M059J (cell line): ENCODE measurements at places on chromosomes 13 and 19.

DNA sequence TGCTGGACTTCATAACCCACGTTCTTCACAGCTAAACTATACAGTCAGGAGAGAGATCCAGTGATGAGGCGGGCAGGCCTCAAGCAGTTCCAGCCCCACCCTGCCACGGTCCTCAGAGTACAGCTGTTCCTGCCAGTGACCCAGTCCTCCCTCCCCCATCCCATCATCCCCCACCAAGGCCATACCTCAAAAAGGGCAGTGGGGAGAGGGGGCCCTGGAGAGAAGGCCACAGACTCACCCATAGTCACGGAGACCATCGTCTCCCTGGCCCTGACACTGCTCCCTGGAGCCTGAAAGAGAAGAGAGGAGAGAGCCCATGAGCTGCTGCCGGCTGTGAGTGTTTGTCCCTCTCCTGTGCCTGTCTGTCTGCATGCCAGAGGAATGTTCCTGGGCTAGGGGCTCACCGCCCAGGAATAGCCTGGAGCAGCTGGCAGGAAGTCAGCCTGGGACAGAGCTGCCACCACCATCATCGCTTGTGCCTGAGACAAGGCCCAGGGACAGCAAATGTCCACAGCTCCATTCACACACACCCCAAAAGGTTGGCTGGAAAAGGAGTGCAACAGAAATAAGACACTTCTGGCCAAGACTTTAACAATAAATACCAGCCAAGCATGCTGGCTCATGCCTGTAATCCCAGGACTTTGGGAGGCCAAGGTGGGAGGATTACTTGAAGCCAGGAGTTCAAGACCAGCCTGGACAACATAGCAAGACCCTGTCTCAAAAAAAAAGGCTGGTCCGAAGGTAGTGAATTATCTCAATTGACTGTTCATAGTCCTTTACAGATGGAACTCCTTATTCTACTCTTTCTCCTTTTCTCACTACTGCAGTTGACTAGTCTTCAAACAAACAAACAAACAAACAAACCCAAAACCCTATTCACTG, 6.4 kb downstream of the C19orf47 start:
- DNase-seq, result no peak

- no peak for DNase-seq
Observed at GRCh38 chr13:106129993-106130392, 405.5 kb downstream of the EFNB2 start.

DNA sequence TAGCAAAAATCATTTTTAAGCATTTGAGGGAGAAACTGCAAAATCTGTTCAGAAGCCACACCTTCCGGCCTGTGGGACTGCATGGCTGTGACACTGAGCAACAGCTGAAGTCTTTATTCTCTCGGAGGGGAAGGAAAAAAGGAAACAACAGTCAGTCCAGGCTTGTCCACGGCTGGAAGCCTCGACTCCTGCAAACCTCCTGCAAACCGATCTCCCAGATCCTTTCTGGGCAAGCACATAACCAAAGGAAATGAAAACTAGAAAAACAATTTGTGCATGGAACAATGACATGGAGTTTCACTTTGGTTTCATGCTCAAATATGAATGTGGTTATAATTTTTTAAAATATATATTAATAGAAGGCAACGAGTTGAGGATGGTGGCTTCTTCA, 1.0 kb downstream of the COL4A1 start:
- DNase-seq, result peak; percentile 46

GRCh38 chr13:52810011-52810410, 38.4 kb downstream of the PCDH8 start:
- peak; percentile 15 for DNase-seq

DNA sequence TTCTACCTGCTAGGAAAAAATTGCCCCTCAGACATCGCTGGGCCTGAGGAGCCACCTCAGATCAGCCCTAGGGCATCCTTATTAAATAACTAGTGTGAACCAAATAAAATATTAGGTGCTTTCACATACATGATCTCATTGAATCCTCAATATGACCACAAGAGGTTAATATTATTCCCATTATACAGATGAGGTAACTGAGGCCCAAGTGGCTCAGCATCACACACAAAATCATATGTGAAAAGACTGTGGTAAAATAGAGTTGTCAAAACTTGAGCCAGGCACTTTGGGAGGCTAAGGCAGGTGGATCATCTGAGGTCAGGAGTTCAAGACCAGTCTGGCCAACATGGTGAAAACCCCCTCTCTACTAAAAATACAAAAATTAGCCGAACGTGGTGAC, 2.9 kb upstream of the DMKN start:
- DNase-seq, result no peak

GRCh38 chr19:50147462-50148423, 15.3 kb downstream of the IZUMO2 start:
- peak; percentile 81 for DNase-seq

- DNase-seq, result peak; percentile 72
Observed at GRCh38 chr13:33454844-33455705, 169.5 kb upstream of the STARD13 start.

DNA sequence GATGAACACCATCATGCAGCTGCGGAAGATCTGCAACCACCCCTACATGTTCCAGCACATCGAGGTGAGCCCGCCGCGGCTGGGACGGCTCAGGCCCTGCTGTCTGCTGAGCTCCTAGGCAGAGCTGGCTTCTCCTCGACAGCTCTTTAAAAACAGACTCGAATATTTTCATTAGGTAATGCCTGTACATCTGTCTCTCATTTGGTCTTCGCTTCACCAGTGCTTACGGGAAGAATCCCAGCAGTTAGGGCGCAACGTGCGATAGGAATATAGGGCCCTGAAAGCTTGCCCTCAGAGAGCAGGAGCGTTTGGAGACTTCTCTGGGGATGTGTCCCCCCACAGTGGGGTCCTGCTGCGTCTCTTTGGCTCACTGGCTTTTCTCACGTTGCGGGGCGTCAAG, 63.8 kb upstream of the LDLR start:
- no peak for DNase-seq

- DNase-seq, result no peak
Observed at GRCh38 chr19:29172302-29172701, 40.6 kb downstream of the UQCRFS1 start.

DNA sequence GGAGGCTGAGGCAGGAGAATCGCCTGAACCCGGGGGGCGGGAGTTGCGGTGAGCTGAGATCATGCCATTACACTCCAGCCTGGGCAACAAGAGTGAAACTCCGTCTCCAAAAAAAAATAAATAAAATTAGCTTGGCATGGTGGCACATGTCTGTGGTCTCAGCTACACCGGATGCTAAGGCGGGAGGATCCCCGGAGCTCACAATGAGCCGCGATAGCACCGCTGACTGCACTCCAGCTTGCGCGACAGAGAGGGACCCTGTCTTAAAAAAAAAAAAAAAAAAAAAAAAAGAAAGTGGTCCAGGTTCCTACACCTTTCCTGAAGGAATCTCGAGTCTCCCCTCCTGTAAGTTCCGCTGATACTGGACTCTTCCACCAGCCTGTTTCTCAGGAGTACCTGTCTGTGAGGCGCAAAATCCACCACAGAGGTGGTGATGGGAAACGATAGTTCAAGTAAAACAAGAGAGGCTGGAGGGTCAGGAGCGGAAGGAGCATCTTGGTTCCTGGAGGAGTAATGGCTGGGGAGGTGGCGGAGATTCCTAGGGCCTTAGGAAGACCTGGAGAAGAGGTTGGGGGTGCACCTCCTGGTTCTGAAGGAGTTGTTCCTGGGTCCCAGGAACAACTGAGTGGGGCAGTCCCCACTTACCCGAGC, 471 bp downstream of the FUT1 start:
- DNase-seq, result no peak

- no peak for DNase-seq
Observed at GRCh38 chr13:100529666-100530377, 58.8 kb downstream of the GGACT start.

DNA sequence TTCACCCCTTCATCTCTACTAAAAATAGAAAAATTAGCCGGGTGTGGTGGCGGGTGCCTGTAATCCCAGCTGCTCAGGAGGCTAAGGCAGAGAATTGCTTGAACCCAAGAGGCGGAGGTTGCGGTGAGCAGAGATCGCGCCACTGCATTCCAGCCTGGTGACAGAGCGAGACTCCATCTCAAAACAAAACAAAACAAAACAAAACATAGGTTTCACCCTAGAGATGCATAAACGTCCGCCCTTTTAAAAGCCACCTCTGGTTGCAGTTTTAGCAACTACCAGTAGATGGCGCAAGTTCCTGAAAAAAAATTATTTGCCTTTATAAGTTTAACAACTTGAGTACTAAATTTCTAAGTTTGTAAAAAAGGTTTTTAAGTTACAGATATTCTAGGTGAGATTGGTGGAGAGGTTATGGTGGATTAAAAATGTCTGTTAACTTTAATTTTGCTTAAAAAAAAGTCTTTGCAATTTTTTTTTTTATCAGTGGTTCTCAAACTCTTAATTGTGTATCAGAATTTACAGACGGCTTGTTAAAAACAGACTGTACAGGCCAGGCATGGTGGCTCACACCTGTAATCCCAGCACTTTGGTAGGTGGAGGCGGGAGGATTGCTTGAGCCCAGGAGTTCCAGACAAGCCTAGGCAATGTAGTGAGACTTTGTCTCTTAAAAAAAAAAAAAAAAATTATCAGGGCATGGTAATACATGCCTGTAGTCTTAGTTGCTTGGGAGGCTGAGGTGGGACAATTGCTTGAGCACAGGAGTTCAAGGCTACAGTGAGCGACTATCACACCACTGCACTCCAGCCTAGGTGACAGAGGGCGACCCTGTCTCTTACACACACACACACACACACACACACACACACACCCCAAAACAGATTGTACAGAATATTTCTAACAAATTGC, 42.1 kb downstream of the NAA16 start:
- peak; percentile 60 for DNase-seq
